ENCODE measurements at places on chromosomes 11 and 22. TPM values are rescaled to one million over a fixed set of nuclear protein-coding genes. Genes with fewer than 3 reads are reported as not detected.

SLC7A4 gene
- 0.16 TPM for total RNA-seq

GAL3ST3 gene
- not detected for total RNA-seq

C11orf16 gene
- not detected for total RNA-seq

YAP1 gene
- 167 TPM for total RNA-seq

DNA sequence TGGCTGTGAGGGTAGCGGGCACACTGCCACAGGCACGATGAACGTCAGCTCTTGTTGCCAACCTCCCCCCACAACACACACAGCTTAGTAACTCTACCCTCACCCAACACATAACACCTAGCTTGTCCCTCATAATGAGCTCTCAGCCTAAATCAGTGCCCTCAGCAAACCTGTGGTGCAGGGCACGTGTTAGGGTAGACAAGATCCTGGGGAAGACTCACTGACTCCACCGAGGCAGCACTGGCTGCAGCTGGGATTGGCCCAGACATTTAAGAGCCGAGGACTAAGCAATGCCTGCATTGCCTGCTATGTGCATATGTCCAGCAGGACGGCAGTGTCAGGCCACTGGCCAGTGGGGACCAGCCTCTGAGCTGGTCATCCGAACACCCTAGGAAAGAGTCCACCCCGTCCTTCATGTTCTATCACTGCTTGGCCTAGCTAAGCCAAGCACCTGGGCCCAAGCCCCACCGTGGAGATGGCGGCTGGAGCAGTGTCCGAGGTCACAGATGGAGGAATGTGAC is 32.9 kb upstream of the TRIM29 start:
- H3K27me3 ChIP-seq, result peaks cover 38% of the 10 kb centered on the region
- no peaks in the 10 kb centered on the region for H3K4me1 ChIP-seq
- no peaks in the 10 kb centered on the region for H3K36me3 ChIP-seq
- no peak overlapping the region for H3K27ac ChIP-seq

- H3K36me3 ChIP-seq, result no peaks in the 10 kb centered on the region
- peaks cover 23% of the 10 kb centered on the region for H3K4me1 ChIP-seq
- no peak for DNase-seq
- H3K27ac ChIP-seq, result no peak overlapping the region
- no peaks in the 10 kb centered on the region for H3K27me3 ChIP-seq
These were observed 1.7 kb upstream of the INCENP start for GRCh38 chr11:62122076-62122475.

DNA sequence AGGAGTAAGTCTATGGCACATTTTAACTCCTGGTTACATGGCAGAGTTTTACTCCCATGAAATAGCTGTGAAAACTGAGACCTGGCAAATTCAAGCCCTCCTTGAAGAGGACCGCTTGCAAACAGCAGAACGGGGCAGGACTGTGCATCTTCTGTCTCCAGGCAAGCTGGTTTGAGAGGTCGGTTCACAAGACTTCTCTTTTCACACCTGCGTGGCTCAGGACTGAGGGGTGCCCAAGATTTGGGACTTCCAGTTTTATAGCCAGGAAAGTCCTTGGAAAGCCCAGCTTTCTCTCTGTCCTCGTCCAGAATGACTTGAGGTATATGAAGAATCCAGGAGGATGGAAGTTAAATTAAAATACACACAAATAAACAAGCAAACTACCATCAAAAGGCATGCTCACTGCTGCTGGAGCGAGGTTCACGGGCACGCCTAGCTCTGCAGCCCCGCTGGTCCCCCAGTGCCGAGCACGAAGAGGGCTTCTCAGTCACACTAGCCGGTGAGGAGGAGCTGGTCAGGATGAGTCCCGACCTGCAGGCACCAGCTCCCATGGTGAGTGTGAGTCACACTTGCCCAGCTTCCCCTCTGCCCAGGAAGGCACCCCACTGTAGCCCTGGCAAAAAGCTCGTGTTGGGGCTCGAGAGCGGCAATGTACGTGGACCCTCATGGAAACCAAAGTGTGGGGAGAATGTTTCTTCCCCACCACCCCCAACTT is 1382.4 kb downstream of the BRD1 start:
- H3K27me3 ChIP-seq, result peaks cover 2% of the 10 kb centered on the region
- no peak overlapping the region for H3K27ac ChIP-seq
- DNase-seq, result no peak
- no peak overlapping the region for H3K4me3 ChIP-seq
- H3K36me3 ChIP-seq, result no peaks in the 10 kb centered on the region

All from sigmoid colon (tissue), 7 donors.